ENCODE measurements at places on chromosomes 3 and 15.

DNA sequence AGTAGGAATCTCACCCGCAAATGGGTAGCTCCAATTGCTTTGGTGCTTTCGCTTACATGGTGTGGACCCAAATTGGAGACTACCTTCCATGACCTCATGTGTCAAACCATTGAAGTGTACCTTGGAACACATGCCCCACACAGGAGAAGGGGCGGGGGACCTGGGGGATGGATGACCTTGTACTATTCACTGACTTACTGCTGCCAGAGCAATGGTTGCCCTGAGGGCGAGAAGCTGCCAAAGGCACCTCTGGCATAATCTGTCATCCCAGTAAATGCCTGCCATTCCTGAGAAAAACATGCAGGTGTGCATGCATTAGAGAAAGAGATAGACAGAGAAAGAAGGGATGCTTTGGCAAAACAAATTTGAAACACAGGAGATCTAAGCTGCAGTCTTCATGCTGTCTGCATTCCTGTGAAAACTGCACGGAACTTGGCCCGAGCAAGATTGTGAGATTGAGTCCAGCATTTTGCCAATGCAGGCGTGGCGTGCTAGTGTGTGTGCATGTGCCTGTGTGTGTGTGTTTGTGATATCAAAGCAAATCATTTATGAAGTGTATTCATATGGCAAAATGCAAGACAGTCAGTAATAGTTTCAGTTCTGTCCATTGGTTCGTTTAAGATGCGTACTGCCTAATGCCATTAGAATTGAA lies 219.5 kb upstream of the MDFIC2 start:
- no peak for DNase-seq

DNA sequence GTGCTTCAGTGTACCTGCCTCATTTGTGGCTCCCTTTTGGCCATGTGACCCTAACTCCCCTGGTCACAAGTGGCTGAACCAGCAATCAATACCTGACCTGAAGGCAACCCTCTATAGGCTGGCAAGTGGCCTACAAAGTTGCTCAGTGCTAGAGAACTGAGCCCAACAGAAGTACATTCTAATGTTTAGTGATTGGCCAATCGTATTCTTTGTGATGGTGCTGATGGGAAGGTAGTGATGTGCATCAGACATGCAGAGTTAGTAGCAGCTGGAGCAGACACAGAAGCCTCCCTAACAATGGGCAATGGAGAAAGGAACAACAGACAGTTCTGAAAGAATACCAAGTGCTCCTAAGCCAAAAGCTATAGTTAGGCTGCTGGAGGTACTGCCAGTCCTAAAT lies 10.4 kb upstream of the ATOSA start:
- no peak for DNase-seq

GRCh38 chr15:60727661-60728060 lies 248.7 kb upstream of the ICE2 start:
- no peak for DNase-seq

- peak; percentile 87 for DNase-seq
Observed at GRCh38 chr15:101070502-101071273, 151.5 kb downstream of the LRRK1 start.

DNA sequence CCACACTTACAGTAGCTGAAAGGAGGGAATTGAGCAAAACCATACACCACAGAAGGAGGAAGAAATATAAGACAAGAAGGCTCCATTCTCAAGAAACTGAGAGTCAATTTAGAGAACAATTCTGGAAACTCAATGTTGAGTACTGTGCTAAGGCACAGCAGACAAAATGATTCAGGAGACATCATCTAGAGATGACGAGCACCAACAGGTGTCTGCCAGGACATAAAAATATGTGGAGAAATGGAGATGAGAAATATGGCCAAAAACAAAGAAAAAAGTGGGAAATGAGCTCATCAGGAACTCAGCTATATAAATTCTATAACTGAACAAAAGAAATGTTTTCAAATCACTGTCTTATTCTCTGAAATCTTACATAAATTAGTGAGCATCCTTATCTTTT lies 343.7 kb downstream of the ERC2 start:
- no peak for DNase-seq

- DNase-seq, result no peak
Observed at GRCh38 chr3:52106951-52107611, 47.1 kb downstream of the POC1A start.

- no peak for DNase-seq
Observed at GRCh38 chr3:111924283-111924682, 54.5 kb upstream of the ABHD10 start.

- peak; percentile 22 for DNase-seq
Observed at GRCh38 chr15:79431636-79432344, at the start of gene MINAR1. Gene MINAR1 (plus strand): TSS chr15:79432336. CDS start chr15:79456148, 23,812 bp downstream.

GRCh38 chr3:15796331-15796730 lies 1.4 kb downstream of the ANKRD28 start:
- peak; percentile 33 for DNase-seq

- DNase-seq, result no peak
Observed at GRCh38 chr15:68807249-68807648, 13.4 kb downstream of the ANP32A start.

DNA sequence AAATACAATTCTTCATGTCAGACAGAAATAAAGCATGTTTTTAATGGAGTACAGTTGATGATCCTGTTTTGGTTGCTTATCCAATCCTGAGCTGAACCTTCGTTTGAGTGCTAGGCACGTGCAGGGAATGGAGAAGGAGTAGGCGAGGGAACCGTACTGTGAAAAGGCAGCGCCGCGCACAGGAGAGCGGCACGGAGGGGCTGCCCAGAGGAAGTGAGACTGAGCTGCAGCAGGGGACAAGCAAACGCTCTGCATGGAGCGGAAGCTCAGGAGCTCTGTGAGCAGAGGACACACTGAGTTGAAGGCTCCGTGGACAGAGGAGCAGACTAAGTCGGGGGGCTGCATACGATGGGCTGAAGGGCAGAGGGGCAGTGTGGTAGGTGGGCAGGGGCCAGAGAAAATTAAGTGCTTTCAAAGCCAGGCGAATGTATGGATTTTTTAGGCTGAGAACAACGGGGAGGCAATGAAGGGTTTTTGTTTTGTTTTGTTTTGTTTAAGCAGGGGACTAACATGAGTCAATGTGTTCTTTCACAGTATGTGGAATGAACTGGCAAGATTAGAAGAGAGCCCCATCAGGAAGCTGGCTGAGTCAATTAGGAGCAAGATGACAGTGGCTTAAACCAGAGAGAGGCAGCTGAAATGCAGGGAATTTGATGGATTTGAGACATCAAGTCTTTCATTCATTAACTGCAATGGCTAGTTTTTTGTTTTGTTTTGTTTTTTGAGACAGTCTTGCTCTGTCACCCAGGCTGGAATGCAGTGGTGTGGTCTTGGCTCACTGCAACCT lies 23.8 kb upstream of the TM2D3 start:
- DNase-seq, result no peak

DNA sequence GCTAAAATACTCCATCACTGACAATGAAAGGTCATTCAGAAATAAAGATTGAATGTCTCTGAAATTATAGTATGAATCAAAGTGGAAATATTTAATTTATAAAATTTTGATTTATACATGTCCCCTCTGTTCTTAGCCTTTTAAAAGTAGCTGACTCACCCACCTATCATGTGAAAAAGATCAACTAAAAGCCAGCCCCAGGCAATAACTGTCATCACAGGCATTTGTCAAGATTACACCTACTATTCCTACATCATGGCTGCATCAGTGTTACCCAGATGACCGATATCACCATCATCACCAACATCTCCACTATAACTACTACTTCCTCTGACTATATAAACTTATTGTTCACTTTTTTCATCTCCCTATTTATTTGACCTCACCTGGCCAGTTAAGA lies 14.3 kb upstream of the PIK3R4 start:
- no peak for DNase-seq

DNA sequence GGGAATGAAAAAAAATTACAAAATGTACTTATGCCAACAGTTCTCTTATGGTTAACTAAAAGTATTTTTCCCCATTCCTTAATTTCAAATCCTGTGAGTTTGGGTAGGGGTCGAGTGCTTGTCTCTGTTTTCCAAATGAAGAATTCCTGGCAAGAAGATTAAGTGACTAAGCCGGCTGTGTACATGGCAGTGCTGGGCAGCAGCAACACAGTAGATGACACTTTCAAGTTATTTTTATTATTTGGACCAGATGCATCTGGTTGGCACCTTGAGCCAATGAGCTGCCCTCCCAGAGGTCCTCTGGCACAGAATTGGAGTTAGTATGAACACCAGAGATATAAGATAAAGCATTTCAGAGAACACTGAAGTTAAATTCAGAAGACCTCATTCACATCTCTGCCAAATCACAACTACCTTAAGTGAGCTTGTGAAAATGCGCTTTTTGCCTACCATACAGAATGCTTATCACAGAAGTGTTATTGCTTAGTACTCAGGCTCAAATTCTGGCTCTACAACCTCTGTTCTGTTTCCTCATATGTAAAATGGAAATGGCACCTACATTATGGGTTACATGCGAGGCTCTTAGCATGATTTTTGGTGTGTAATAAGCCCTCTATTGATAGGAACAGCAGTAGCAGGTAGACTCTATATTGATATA lies 256.9 kb downstream of the UBE2E2 start:
- DNase-seq, result no peak

- no peak for DNase-seq
Observed at GRCh38 chr3:162842549-162843216, 1346.1 kb downstream of the OTOL1 start.

DNA sequence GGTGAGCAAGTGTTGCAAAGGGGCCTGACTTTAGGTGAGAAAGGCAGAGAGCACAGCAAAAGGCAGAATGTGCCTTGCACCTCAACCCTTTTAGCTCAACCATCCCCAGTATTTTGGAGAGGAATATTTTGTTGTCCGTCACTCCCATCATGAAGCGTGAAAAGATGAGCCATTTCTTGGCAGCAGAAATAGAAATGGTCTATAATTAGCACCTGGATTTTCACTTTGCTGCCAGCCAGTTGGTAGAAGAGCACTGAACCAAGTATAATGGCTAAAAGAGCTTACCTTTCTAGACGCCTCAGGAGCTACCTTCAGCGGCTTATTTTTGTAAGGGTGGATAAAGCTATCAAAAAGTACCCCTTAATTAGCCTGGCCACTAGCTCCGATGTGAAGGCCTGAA lies 406.7 kb downstream of the OCA2 start:
- DNase-seq, result no peak

DNA sequence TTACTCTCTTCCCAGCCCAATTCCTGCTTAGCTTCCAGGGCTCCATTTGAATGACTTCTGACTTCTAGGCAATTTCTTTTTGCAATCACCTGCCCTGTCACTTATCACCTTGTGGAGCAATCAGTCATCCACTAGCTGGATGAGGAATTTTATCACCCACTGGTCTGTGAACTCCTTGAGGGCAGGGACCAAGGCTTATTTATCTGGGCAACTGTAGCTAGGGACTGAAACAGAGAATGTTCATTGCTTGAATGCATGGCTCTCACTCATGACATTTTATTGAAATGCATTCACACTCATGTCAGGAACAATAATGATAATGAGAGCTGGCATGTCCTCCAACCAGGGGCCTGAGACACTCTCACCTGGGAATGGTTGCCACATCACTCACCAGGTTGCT lies 15.5 kb downstream of the TNFAIP8L3 start:
- no peak for DNase-seq

GRCh38 chr3:132730891-132731580 lies 8.8 kb upstream of the NPHP3 start:
- peak; percentile 29 for DNase-seq

GRCh38 chr15:97688886-97689285 lies 271.6 kb upstream of the ARRDC4 start:
- no peak for DNase-seq

GRCh38 chr3:49025793-49026520 lies 3.2 kb downstream of the IMPDH2 start:
- DNase-seq, result no peak

DNA sequence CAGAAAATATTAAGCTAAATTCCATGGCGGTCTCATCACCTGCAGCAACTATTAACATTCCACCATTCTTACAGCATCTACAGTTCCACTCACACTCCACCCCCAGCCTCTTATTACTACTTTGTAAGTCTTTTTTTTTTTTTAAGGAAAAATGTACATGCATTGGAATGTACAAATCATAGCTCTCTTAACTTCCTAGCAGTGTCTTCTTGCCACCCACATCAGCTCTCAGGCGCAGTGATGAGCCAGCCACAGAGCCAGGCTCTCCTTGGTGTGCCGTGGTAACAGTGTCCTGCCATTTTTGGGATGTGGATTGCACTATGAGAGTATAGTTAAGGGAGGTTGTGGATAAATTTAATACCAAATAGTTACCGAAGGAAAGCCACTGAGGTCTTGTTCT lies 17.8 kb downstream of the ABHD17C start:
- no peak for DNase-seq

- no peak for DNase-seq
Observed at GRCh38 chr3:165874663-165875489, 37.7 kb upstream of the BCHE start.

- no peak for DNase-seq
Observed at GRCh38 chr3:17911986-17912760, 169.7 kb upstream of the TBC1D5 start.

DNA sequence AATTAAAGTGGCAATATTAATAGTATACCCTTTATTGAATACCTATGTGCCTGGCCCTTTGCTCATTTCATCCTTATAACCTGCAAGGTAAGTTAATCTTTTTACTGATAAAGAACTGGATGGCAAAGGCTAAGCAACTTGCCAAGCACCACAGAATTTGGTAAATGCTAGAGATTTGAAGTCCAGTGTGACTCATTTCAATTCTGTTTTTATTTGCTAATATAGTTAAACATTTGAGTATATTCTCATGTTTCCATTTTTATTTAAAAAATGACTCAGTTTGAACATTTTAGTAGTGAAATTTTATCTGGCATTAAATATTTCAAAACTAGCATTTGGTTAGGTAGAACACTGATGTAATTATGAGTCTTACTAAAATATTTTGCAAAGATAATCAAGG lies 11.3 kb downstream of the PFN2 start:
- DNase-seq, result no peak

DNA sequence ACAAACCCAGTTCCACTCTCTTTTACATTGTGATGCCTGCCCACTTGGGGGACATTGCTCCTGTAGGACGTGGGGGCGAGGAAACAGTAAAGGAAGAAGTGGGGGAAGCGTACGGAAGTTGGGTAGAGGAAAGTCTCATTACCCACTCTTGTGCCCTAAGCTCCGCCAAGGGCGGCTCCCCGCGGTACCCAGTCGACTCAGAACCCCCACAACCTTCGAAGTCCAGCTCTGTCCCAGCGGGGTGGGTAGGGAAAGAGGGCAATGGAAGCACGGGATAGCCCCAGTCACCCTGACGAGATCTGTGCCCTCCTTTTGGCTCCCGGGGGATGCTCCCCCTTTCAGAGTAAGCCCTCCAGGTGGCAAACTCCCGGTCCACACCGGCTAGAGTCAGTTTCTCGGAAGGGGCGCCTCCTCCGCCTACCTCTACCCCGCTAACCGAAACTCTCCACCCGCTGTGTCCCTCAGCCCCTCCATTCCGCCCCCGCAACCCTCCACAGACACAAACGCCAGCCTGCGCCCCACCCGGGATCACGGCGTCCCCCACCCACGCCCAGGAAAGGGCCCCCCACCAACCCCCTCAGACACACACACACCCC lies 527 bp downstream of the CSNK1G1 start:
- peak; percentile 44 for DNase-seq

- no peak for DNase-seq
Observed at GRCh38 chr3:18681818-18682345, 256.7 kb upstream of the SATB1 start.
